CD4-positive, alpha-beta memory T cell (primary cell): ENCODE measurements at places on chromosomes 12 and 14. TPM values are rescaled to one million over a fixed set of nuclear protein-coding genes. Genes with fewer than 3 reads are reported as not detected.

The HOXC5 gene
- not detected for polyA plus RNA-seq

The PLA2G1B gene
- polyA plus RNA-seq: 0.99 TPM

The LHX5 gene
- polyA plus RNA-seq: not detected

The TMEM233 gene
- not detected for polyA plus RNA-seq

The PROX2 gene
- 0.05 TPM for polyA plus RNA-seq

The KIAA0586 gene
- 24.8 TPM for polyA plus RNA-seq

The RPL10L gene
- polyA plus RNA-seq: not detected

The RAPGEF3 gene
- polyA plus RNA-seq: 0.14 TPM

The KCNA1 gene
- polyA plus RNA-seq: not detected

The PMEL gene
- polyA plus RNA-seq: not detected

The PPP1R36 gene
- not detected for polyA plus RNA-seq

The SYNDIG1L gene
- not detected for polyA plus RNA-seq

The GZMH gene
- polyA plus RNA-seq: 8.1 TPM

The DNAJC22 gene
- polyA plus RNA-seq: not detected

The AHNAK2 gene
- polyA plus RNA-seq: not detected

The TAPBPL gene
- polyA plus RNA-seq: 102 TPM

The TMEM63C gene
- polyA plus RNA-seq: not detected

The IFNG-AS1 gene
- polyA plus RNA-seq: 4.6 TPM

The BBS10 gene
- 0.92 TPM for polyA plus RNA-seq

The TCL1B gene
- polyA plus RNA-seq: not detected

The KRT78 gene
- not detected for polyA plus RNA-seq
